ENCODE measurements at places on chromosomes 16 and 17. TPM values are rescaled to one million over a fixed set of nuclear protein-coding genes. Genes with fewer than 3 reads are reported as not detected.

DNA sequence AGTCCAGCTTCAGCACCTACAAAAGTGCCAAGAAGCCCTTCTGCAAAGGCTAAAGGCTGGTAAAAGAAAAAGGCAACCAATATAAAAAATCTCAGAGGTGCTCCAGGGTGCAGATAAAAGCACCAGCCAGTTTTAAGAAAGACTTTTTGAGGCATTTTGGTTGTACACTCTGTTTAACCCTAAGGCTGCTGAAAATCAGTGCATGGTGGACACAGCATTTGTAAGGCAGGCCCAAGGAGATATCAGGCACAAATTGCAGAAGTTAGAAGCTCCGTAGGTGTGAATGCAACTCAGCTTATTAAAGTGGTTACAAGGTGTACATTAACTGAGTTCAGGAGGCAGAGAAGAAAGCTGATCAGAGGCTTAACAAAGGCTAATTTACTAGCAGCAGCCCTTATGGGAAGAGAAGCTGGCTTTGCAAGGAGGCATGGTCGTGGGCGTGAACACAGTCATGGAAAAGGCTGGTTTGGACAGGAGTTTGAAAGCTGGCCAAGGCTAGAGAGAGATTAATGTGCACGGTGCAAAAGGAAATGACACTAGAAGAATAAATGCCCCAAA is 21.1 kb downstream of the ACSM1 start:
- DNase-seq, result no peak

DNA sequence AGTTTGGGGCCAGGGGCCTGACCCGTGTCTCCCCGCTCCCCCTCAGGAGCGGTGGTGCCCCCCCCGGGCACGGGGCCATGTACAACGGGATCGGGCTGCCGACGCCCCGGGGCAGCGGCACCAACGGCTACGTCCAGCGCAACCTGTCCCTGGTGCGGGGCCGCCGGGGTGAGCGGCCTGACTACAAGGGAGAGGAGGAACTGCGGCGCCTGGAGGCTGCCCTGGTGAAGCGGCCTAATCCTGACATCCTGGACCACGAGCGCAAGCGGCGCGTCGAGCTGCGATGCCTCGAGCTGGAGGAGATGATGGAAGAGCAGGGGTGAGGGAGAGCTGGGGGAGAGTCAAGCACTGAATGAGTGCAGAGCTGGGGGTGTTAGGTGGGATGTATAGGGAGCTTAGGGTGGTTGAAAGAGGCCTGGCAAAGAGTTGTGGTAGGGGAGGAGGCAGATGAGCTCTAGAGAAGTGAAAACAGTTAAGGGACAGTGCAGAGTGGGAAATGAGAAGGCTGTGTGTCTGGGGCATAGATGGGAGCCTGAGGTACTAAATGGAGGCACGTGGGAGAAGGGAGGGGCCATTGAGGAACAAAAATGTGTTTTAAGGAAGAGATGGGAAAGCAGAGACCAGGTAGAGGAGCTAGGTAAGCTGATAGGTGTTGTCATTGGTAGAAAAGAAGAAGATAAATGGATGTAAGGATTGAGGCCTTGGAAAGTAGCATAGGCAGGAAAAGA is 4.0 kb downstream of the SRRM2 start:
- no peak for DNase-seq

- DNase-seq, result no peak
Measured at GRCh38 chr16:28913946-28914724, 10.9 kb downstream of the RABEP2 start.

- DNase-seq, result no peak
Measured at GRCh38 chr16:69089091-69089910, 16.2 kb upstream of the HAS3 start.

Gene CES1
- 0.81 TPM for total RNA-seq
